Nucleus accumbens (tissue), 56 donors: ENCODE measurements at places on chromosomes 16 and 17.

- DNase-seq = no peak
These were observed 18.1 kb downstream of the NKD1 start for GRCh38 chr16:50566014-50566962.

GRCh38 chr17:56457501-56457900 lies 136.0 kb upstream of the NOG start:
- no peak for DNase-seq

DNA sequence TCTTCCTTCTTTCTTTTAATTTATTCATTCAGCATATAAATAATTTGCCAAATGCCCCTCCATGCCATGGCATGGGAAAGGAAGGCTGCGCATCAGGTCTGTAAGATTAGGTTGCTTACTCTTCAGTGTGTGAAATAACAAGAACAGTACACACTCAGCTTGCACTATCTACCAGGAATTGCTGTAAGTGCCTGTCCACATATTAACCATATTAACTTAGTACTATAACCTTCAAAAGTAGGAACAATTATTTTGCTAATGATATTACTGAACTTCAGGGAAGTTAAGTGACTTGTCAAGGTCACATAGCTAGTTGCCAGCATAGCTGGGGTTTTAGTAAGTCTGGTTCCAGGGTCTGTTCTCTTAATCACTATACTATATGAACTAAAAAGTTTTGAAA lies 89.2 kb upstream of the PMFBP1 start:
- DNase-seq = no peak

DNA sequence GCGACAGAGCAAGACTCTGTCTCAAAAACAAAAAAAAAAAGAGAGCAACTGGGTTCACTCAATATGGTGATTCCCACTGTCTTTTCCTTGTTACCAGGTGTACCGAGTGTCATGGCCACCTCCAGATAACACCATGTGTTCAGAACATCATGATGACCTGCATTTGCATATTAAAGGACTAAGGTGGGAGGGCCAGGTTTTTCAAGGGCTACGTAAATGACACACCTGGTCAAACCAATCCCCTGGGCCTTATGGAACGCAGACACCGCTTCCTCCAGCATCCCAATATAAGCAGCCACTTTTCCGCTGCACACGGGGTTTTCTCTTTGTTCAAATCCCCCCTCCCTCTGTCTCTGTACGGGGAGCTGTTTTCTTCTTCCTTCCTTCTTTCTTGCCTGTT lies 29.3 kb downstream of the WSCD1 start:
- DNase-seq = no peak

- DNase-seq = no peak
These were observed 8.6 kb upstream of the LHX1 start for GRCh38 chr17:36928471-36929345.

- no peak for DNase-seq
These were observed 34.1 kb downstream of the EEF2K start for GRCh38 chr16:22240023-22240710.

GRCh38 chr17:43151880-43152456 lies 19.0 kb upstream of the NBR1 start:
- DNase-seq = no peak

GRCh38 chr17:28030386-28030785 lies 12.1 kb upstream of the NLK start:
- no peak for DNase-seq

GRCh38 chr17:6853764-6854442 lies 22.4 kb upstream of the TEKT1 start:
- DNase-seq = peak; percentile 10

DNA sequence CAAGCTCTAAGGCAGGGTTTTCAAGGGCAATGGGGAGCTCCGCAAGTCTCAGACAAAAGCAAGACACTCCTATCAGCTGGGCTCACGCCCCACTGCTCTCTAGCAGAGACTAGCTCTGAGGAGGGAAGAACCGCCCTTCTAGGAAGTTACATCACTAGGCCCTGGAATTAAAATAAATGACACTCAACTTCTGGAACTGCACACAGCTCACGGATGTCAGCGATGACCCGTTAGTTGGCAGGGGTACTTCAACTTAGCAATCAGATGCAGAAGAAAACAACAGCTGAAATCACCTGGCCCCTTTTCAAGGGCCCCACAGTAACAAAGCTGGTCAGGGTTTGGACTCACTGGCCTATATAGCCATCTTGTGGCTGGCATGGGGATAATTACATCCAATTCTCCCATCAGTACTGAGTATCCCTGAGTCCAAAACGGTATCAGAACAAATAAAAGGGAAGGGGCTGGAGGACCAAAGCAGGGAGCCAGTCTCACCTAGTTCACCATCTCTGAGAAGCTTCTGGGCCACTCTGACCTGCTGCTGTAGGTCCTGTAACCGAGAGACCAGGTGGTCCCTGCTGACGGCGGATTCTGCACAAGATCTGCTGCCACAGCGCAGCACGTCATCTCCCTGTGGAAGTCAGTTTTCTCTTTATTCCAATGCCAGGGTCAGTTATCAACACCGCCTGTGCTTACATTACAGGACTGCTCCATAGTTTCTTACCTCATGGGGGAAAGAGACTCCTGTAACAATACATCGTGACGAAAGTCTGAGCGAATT lies 22.2 kb downstream of the SERPINF1 start:
- no peak for DNase-seq

- no peak for DNase-seq
These were observed 147.3 kb upstream of the FOXF1 start for GRCh38 chr16:86363057-86363490.

DNA sequence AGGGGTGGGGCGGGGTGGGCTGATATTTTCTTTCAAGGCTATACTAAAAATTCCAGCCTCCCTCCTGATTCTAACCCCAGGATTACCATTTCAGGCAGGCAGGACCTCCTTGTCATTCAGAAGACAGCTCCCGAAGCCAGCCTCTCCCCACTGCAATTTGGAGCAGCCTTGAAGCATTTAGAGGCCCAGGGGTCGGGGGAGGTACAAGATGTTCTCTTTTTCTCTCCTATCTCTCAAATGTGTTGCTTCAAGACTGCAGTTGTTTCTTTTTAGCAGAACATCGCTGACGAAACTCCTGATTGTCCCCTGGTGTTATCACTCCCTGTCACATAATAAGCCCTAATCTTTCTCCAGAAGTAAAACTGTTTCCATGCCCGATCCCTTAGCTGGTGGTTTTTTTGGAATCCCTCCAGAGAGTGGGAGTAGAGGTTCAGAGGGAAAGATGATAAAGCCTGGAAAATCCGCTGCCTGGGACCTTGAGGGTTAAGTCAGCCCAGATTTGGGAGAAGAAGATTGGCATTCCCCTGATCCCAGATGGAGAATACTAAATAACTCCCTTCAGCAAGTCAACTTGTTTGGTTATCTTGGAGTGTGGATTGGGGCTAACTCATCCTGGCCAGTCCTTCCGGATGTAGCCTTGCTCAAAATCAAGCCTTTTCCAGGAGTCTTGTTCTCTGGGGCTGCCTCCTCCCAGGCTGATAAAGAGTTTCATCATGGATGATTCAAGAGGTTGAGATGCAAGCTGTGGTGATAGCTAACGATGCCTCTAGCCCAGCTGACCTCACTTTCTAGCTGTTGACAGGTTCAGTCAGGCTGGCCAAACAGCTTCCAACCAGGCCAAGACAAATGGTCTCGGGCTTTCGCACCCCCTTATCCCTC lies 71.3 kb downstream of the SOX9 start:
- DNase-seq = no peak

- DNase-seq = no peak
These were observed 9.3 kb downstream of the HDAC5 start for GRCh38 chr17:44113868-44114840.

- no peak for DNase-seq
These were observed 38.0 kb upstream of the MNT start for GRCh38 chr17:2438823-2439222.

- DNase-seq = no peak
These were observed 8.5 kb downstream of the TP53I13 start for GRCh38 chr17:29577001-29577370.

GRCh38 chr17:67127925-67128324 lies 83.6 kb downstream of the CACNG1 start:
- no peak for DNase-seq

- no peak for DNase-seq
These were observed 29.9 kb upstream of the TNRC6C start for GRCh38 chr17:77928519-77929179.

- DNase-seq = no peak
These were observed 191.8 kb downstream of the MAP2K6 start for GRCh38 chr17:69606142-69606800.

- no peak for DNase-seq
These were observed 17.7 kb downstream of the HID1 start for GRCh38 chr17:74954665-74955421.

DNA sequence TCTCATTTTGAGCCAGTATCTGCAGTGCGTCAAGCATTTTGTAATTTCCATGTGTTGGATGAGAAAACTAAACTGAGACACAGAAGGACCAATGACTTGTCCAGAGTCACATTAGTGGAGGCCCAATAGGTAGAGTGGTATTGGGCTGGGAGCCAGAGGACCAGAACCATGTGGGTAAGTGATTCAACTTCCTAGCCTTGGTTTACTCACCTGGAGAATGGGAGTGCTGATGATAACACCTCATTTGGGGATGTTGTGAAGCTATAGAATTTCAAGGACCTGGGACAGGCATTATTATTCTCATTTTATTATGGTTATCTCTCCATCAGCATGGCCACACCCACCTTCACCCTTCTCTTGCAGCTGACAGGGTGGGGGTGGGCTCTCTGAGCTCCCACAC lies 8.1 kb downstream of the CPNE2 start:
- no peak for DNase-seq

GRCh38 chr17:14307560-14308024 lies 6.7 kb downstream of the HS3ST3B1 start:
- DNase-seq = no peak

GRCh38 chr16:57601801-57602478 lies 26.5 kb upstream of the ADGRG1 start:
- DNase-seq = no peak

- DNase-seq = peak; percentile 74
These were observed 74.5 kb upstream of the DYNLRB2 start for GRCh38 chr16:80466024-80466987.

DNA sequence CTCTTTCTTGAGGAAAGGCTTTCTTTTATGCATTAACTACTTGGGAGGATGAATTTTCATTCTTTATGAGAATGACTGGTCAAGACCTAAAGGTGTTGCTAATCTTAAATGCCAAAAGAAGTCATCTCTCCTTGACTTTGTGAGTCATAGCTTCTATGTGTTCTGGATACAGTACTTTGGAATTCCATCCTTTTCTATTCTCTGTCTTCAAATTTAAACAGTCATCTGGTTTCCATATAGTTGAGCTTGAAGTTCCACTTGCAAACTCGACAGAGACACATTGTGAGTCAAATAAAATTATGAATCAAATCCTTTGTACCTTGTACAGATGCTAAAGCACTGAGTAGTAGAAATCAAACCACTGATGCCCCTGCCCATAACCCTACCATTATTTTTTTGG lies 271.9 kb upstream of the PMFBP1 start:
- no peak for DNase-seq

GRCh38 chr17:6755731-6756184 lies at the start of gene XAF1:
XAF1 (plus strand) TSS chr17:6756046; CDS start chr17:6756079, 33 bp downstream.
- no peak for DNase-seq
